KG1 (cell line): ENCODE measurements at places on chromosomes 4 and X.

DNA sequence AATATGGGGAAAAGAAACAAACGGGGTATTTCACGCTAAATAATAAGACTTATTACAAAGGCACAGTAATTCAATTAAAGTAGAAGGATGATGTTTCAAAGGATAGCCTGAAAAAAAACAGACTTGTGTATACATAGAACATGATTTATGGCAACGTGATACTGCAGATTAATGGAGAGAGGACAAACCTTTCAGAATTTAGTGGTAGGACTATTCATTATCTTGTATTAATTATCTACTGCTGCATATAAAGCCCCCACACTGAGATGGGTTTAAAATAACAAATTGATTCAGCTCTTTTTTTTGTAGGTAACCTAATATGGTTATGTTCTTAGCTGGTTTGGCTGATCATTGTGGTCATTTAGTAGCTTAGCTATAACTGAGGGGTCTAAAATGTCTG is 1269.0 kb downstream of the FSTL5 start:
- DNase-seq: no peak

DNA sequence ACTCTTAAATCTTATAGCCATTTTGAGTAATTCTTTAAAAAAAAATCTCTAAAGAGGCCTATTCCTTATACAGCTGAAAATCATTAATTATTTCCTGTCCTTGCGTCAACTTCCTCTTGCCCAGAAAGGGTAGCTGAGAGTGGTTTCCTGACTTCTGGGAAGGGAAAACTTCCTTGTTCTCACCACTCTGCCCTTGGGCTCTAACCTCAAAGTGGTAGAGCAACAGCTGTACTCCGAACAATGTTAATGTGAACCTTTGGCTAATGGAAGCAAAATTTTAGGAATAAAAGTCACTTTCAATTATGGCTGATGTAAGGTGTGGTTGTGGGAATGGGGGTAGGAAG is 15.3 kb downstream of the KLHL2 start:
- DNase-seq: no peak

DNA sequence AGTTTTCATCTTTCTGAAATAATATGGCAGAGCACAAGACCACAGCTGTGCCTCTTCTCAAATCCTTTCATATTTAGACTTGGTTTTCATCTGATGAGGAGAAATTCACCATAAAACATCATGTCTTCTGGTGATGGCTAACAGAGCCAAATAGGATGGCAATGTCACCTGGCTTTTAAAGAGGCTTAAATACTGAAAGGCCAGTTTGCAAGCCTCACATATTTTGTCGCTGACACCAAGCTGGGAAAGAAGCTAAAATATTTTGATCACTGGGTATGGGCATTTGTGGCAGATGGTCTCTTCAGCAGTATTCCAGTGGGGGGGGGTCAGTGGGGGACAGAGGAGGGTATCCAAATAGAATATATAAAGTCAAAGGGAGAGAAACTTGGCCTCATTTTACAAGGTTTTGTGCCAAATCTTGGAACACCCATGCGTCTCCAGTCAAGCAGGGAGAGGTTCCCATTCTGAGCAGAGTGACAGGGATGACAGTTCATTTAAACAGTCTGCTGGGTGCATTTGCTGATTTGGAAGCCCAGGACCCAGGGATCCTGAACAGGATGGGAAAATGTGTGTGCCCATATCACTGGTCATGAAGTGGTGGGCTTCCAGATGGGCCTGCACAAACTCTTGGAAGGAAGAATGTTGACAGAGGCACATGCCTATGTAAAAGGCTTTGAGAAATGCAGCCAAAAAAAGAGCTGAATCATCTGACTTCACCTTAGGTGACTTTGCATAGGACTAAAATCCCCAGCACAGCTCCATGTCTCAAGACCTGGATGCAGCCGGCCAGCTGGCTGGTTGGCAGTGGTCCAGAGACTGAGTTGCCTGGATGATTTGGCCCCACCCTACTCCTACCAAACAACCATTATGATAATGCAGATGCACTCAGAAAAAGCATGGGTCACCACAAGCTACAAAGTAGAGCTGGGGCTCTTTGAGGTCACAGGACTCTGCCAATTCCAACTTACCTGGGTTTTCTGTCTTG is 484.4 kb upstream of the NR3C2 start:
- DNase-seq: no peak

DNA sequence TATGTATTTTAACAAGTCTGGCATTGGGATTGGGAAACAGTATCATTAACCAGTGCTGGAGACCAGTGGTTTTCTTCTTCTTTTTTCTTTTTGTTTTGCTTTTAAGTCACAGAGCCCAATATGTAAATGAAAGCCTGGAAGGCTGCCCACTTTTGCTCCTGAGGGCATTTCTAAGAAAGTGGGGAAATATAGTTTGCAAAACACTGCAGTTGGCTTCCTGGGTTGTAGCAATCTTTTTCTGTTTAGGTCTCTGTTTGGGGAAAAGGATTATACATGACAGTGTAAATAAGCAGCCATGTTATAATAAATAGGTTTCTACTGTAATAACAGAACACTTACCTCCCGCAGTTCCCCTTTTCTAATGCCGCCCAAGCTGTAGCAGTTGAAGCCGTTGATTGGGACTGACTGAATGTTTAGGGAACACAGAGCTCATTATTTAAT is 105.5 kb downstream of the TMEM164 start:
- no peak for DNase-seq

DNA sequence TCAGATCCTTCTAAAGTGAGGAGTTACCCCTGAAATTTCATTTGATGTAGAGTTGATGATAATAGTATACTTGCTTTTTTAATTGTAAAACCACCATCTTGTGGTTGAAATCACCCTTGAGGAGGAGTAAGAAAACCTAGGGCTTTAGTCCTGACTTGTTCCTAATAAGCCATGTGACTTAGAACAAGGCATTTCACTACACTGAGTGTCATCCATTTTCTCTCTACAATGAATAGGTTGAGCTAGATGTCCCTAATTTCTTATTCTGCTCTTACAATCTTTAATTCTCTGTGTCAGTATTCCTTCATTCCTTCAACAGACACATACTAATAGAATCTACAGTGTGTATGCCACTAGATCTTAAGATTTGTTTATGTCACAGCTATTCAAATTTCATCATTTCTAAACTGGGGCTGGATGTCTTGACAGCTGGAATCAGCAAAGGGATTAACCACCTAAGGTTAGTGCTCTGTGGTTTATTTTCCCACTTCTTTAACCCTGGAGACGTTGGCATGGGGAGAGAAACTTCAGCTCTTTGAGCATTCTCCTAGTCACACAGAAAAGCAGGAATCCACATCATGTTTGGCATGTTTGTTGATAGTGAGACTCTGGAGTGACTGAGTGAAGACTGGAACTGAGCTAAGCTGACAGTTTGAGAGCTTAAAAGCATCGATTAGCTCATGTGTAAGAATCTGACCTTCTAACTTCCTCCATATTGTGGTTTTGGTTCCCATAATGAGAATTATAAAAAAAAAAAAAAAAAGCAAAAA is 246.3 kb downstream of the NDST4 start:
- no peak for DNase-seq
